Prostate gland (tissue), 2 donors: ENCODE measurements at places on chromosomes 3 and 15. TPM values are rescaled to one million over a fixed set of nuclear protein-coding genes. Genes with fewer than 3 reads are reported as not detected.
A peak's percentile ranks its signal among the peaks of the same experiment; 100 is the strongest.

The PPP2R3A gene
- total RNA-seq = 9.0 TPM

The TOPAZ1 gene
- total RNA-seq = 3.4 TPM

The SCG3 gene
- 2.0 TPM for total RNA-seq

The BRK1 gene
- 118 TPM for total RNA-seq

GRCh38 chr3:187775549-187775948 lies 30.3 kb upstream of the BCL6 start:
- no peaks in the 10 kb centered on the region for H3K4me1 ChIP-seq
- H3K27ac ChIP-seq = no peak overlapping the region
- H3K27me3 ChIP-seq = no peaks in the 10 kb centered on the region
- DNase-seq = no peak

- H3K4me1 ChIP-seq = peaks cover 4% of the 10 kb centered on the region
- H3K27me3 ChIP-seq = no peaks in the 10 kb centered on the region
- H3K36me3 ChIP-seq = no peaks in the 10 kb centered on the region
- peak overlapping the region; percentile 94 for H3K27ac ChIP-seq
- DNase-seq = peak; percentile 8
Measured at GRCh38 chr3:18424213-18424728, 868 bp downstream of the SATB1 start.

- no peaks in the 10 kb centered on the region for H3K27me3 ChIP-seq
- peak overlapping the region; percentile 41 for H3K27ac ChIP-seq
- H3K36me3 ChIP-seq = no peaks in the 10 kb centered on the region
- no peak for DNase-seq
- peaks cover 3% of the 10 kb centered on the region for H3K4me1 ChIP-seq
Measured at GRCh38 chr3:66602237-66602636, 101.4 kb upstream of the LRIG1 start.

- no peak overlapping the region for H3K27ac ChIP-seq
- no peaks in the 10 kb centered on the region for H3K36me3 ChIP-seq
- no peak for DNase-seq
- no peaks in the 10 kb centered on the region for H3K4me1 ChIP-seq
- H3K27me3 ChIP-seq = no peaks in the 10 kb centered on the region
Measured at GRCh38 chr3:13002398-13003124, 70.7 kb downstream of the IQSEC1 start.

- no peak overlapping the region for H3K27ac ChIP-seq
- H3K4me1 ChIP-seq = peaks cover 2% of the 10 kb centered on the region
- no peak overlapping the region for H3K4me3 ChIP-seq
- no peaks in the 10 kb centered on the region for H3K36me3 ChIP-seq
- H3K27me3 ChIP-seq = no peaks in the 10 kb centered on the region
Measured at GRCh38 chr3:37991823-37992222, 1.2 kb downstream of the VILL start.

DNA sequence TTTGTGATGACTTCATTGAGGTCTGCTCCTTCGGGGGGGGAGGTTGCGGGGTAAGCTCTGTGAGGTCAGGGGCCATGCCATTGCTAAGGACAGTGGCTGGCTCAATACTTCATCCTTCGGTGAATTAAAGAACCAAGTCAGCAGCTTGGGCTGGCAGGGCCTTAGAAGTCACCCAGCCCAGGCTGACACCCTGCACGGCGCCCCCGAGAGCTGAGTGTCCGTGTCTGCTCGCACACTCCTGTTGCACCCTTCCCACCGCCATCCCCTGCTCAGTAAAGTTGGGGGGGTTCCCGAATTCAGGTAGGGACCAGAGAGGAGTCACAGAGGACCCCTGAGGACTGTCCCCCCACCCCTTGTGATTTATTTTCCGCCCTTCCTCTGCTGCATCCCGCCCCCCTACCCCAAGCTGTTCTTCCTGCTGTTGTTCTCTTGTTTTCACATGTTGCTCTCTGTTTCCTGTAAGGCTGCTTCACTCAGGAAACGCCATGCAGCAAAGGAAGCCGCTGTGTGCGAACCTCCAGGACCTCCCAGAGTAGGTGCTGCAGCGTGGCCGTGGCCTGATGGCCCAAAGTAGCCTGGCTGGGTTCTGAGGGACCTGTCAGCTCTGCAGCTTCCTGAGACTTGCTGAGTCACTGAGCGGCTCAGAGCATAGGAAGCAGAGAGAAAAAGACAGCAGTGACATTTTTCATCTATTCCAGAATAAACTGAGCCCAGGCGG lies 14.4 kb downstream of the EFCC1 start:
- H3K4me1 ChIP-seq = no peaks in the 10 kb centered on the region
- DNase-seq = no peak
- peak overlapping the region; percentile 39 for H3K27ac ChIP-seq
- no peaks in the 10 kb centered on the region for H3K27me3 ChIP-seq

GRCh38 chr3:171959532-171960089 lies 79.8 kb upstream of the FNDC3B start:
- H3K36me3 ChIP-seq = no peaks in the 10 kb centered on the region
- no peaks in the 10 kb centered on the region for H3K27me3 ChIP-seq
- H3K4me3 ChIP-seq = no peak overlapping the region
- DNase-seq = no peak
- no peak overlapping the region for H3K27ac ChIP-seq
- H3K4me1 ChIP-seq = no peaks in the 10 kb centered on the region

DNA sequence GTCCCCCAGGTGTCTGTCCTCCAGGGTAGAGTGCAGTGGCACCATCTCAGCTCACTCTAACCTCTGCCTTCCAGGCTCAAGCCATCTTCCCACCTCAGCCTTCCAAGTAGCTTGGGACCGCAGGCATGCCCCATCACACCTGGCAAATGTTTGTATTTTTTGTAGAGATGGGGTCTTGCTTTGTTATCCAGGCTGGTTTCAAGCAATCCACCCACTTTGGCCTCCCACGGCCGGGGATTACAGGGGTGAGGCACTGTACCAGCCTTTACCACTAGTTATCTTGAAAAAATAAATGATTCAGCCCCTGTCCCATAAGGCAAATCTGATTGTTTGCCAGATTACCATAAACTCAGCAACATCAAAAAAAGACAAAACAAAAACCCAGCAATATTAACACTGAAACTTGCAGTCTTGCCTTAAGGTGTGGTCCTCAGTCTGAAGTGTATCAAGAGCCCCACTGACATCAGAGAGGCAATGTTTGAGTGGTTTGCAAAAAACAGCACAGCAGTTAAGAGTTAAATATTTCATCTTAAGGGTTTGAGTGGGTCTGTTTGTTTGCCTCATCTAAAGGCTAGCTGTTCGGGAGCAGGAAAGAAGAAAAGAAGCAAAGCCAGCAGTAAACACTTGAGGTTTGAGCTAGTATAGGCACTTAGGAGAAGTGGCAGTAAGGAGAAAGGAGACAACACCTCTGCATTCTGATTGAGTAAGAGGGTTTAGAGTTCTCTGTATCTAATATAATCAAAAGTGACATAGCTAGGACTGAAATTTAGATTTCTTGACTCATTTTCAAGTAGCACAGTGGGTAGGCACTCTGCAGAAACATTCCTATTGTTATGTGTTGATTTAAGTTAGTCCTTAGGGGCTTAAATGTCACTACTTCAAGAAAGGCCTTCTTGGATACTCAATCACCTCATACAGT lies 26.3 kb upstream of the EDEM1 start:
- DNase-seq = no peak
- H3K27me3 ChIP-seq = no peaks in the 10 kb centered on the region
- H3K4me3 ChIP-seq = no peak overlapping the region
